ENCODE measurements at places on chromosomes 4 and X. TPM values are rescaled to one million over a fixed set of nuclear protein-coding genes. Genes with fewer than 3 reads are reported as not detected.

The SLC34A2 gene
- total RNA-seq: not detected

The IRS4 gene
- not detected for total RNA-seq

The CXorf65 gene
- total RNA-seq: not detected

The OPN1LW gene
- total RNA-seq: not detected

The FAM184B gene
- total RNA-seq: not detected

The CT45A2 gene
- total RNA-seq: not detected

GRCh38 chr4:87092389-87093141 is 127.9 kb downstream of the KLHL8 start:
- no peak for DNase-seq

GRCh38 chr4:156021298-156021697 is 67.6 kb upstream of the CTSO start:
- DNase-seq: no peak

All from SJSA1 (cell line).